ENCODE measurements at places on chromosomes 5 and 9. TPM values are rescaled to one million over a fixed set of nuclear protein-coding genes. Genes with fewer than 3 reads are reported as not detected.

DNA sequence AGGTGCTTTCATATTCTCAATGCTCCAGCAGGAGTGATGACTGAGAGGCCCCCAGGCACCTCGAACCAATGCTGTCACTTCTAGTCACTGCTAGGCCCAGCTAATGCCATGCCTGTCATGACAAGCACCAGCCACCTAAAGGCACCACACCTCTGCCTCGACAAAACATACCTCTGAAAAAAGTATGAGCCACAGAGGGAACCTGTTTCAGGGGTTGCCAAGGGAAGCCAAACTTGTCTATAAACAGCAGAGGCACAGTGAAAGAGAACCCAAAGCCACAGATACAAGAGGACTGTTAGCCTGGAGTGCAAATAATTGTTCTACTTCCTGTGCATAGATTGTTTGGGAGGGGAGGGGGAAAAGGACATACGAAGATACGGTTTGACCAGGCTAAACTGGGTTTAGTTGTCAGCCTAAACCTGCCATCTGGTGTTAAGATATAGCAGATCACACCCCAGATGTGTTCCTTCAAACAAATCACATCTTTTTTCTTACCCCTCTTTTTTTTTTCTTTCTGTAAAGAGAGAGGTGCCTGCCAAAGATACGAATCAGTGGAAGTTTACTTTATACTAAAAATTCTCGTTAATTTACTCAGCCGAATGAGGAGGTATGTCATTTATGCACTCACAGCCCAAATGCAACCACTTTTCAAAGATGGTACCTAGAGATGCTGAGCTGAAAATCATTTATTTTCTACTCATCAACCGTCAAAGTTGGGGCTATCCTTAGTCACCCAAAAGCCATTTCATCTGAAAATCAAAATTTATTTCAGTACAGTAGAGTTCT, 45.7 kb downstream of the BNC2 start:
- no peaks in the 10 kb centered on the region for H3K4me1 ChIP-seq
- H3K27ac ChIP-seq, result no peak overlapping the region
- H3K36me3 ChIP-seq, result no peaks in the 10 kb centered on the region
- no peak for DNase-seq
- no peaks in the 10 kb centered on the region for H3K27me3 ChIP-seq

DNA sequence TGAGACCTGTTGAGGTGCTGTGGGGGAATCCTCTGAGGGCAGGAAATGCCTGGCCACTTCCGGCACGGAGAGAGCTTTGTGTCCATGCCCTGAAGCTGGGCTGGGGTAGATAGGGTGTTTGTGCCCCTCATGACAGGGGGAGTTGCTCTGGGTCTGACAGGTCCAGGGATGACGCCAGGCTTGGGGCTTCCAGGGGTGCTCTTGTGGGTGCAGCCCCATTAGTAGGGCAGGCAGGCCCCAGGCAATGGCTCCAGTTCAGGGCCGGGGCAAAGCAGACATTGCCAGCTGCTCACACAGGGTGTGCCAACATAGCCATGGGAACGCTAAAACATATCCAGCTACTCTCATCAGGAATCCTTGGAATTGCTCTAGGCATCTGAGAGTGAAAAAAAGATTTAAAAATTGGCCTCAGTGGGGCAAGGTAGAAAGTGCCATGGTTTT, 21.1 kb downstream of the PITX1 start:
- no peak overlapping the region for H3K4me3 ChIP-seq
- no peak overlapping the region for H3K27ac ChIP-seq
- peaks cover 12% of the 10 kb centered on the region for H3K27me3 ChIP-seq
- H3K36me3 ChIP-seq, result no peaks in the 10 kb centered on the region
- no peak for DNase-seq
- H3K4me1 ChIP-seq, result no peaks in the 10 kb centered on the region

- no peaks in the 10 kb centered on the region for H3K4me1 ChIP-seq
- DNase-seq, result no peak
- no peak overlapping the region for H3K4me3 ChIP-seq
- H3K27ac ChIP-seq, result no peak overlapping the region
These were observed 666.9 kb upstream of the KLF4 start for GRCh38 chr9:108156270-108156998.

DNA sequence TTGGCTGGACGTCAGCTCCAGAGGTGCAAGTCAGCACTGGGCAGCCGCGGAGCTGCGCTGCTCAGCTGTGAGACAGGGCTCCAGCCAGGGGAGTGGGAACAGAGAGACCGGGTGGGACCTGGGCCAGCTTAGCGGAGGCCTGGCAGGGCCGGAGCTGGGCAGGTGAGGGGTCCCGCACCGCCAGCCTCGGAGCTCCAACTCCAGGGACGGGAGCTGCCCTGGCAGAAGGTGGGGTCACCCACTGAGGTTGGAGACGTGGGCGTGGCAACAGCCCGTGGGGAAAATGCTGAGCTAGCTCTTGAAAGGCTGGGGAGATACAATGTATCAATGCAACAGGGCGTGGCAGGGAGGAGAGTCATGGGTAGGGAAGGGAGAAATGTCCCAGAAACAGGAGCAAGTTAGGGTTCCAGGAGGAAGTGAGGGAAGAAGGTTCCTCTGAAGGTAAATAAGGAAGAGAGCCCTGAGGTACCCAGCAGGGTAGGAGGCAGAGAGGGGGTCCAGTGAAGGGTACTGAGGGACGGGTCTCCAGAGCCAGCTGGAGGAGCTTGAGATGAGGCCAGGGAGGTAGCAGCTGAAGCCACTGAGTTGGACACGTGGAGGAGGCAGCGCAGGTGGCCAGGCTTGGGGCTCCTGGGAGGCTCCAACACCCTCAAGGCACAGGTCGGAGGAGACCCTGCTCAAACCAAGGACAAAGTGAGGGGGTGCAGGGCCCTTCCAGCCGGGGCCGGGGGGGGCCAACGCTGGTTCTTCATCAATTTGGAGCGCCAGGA, 736 bp upstream of the NKD2 start:
- H3K4me3 ChIP-seq, result no peak overlapping the region
- H3K27ac ChIP-seq, result no peak overlapping the region
- H3K4me1 ChIP-seq, result peaks cover 40% of the 10 kb centered on the region
- peaks cover 6% of the 10 kb centered on the region for H3K27me3 ChIP-seq

DNA sequence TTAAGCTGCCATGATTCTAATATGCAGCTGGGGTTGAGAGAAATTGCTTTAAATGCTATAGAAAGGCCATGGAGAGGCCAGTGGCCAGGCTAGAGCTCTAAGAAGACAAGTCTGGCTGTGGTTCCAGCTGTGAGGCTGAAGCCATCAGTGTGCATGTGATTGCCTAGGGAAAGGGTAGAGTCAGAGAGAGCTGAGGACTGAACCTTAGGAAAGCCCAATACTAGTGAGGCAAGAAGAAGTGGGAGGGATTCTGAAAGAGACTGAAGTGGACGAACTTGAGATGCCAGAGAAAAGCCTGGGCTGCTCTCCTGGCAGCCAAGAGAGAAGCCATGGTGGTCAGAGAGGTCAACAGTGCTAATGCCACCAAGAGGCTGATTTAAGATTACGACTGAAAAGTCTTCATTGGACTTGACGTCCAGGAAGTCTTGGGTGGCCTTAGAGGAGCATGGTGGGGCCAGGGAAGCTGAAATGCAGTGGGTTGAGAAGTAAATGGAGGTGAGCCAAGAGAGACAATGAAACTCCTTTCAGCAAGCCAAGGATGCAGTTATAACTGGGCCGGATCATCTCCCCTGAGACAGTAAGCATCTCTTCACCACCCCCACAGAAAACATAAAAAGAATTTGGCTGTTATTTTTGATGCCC, 133.2 kb downstream of the TMEM174 start:
- no peak overlapping the region for H3K4me3 ChIP-seq
- H3K27ac ChIP-seq, result no peak overlapping the region
- no peaks in the 10 kb centered on the region for H3K36me3 ChIP-seq

DNA sequence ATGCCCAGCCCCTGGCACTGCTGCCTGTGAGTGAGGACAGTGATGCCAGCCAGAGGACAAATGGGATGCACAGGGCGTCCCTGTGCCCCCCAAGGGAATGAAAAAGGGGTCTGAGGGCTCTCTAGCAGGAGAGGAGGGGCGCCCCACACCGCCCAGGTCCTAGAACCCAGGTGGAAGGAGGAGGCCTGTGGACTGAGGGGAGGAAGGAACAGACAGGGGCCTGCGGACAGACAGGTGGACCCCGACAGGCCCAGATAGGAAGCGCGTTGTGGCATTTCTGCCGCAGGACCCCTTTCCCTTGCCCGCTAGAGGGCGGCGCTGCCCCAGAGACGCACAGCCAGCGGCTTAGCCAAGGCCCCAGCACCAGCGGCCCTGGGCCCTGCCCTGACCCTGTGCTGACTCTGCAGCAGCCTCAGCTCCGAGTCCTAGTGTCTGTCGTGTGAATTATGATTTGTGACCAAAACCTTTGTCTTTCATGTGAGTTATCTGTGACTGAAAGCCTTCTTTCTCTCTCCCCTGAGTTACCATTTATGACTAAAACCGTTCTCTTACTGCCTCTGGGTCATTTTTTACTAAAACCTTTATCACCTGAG, 30.7 kb downstream of the TRIP13 start:
- peaks cover 10% of the 10 kb centered on the region for H3K4me1 ChIP-seq
- no peak overlapping the region for H3K4me3 ChIP-seq
- peaks cover 2% of the 10 kb centered on the region for H3K27me3 ChIP-seq
- no peaks in the 10 kb centered on the region for H3K36me3 ChIP-seq

DNA sequence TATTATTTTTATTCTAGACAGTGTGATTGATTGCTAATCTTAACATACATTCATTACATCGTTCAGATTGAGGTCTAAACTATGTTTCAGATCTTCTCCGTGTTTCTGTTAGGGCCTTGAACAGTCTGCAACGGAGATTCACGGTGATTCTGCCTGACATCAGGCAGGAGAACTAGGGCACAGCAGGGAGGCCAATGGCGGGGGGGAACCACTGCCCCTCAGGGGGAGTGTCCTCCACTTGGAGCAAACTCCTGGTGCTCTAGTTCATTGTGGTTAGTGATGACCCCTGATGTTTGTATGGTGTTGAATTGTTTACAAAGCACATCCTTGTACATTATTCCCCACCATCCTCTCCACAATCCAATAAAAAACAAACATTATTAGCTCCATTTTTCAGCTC, 173.5 kb downstream of the ZNF608 start:
- no peaks in the 10 kb centered on the region for H3K4me1 ChIP-seq
- no peaks in the 10 kb centered on the region for H3K27me3 ChIP-seq
- no peak overlapping the region for H3K27ac ChIP-seq
- H3K36me3 ChIP-seq, result no peaks in the 10 kb centered on the region

DNA sequence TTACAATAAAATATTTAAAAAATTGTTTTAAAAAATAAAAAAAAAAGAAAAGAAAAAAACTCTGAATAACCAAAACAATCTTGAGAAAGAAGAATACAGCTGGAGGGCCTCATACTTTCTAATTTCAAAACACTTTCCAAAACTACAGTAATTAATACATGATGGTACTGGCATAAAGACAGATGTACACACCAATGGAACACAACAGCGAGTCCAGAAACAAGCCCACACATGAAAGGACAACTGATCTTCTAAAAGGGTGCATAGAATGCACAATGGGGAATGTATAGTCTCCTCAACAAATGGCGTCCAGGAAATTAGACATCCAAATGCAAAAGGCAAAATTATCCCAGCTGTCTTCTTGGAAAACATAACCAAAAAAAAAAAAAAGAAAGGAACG, 99.6 kb downstream of the LURAP1L start:
- no peaks in the 10 kb centered on the region for H3K4me1 ChIP-seq
- H3K4me3 ChIP-seq, result no peak overlapping the region

Gene TAF1L
- not detected for total RNA-seq

- no peak overlapping the region for H3K27ac ChIP-seq
- no peaks in the 10 kb centered on the region for H3K4me1 ChIP-seq
- no peak for DNase-seq
- no peak overlapping the region for H3K4me3 ChIP-seq
These were observed 335.8 kb upstream of the ACTBL2 start for GRCh38 chr5:57818397-57818796.

GRCh38 chr9:109981091-109981490, 201.1 kb downstream of the PALM2AKAP2 start:
- H3K27ac ChIP-seq, result no peak overlapping the region
- H3K4me1 ChIP-seq, result no peaks in the 10 kb centered on the region
- H3K4me3 ChIP-seq, result no peak overlapping the region
- no peak for DNase-seq

DNA sequence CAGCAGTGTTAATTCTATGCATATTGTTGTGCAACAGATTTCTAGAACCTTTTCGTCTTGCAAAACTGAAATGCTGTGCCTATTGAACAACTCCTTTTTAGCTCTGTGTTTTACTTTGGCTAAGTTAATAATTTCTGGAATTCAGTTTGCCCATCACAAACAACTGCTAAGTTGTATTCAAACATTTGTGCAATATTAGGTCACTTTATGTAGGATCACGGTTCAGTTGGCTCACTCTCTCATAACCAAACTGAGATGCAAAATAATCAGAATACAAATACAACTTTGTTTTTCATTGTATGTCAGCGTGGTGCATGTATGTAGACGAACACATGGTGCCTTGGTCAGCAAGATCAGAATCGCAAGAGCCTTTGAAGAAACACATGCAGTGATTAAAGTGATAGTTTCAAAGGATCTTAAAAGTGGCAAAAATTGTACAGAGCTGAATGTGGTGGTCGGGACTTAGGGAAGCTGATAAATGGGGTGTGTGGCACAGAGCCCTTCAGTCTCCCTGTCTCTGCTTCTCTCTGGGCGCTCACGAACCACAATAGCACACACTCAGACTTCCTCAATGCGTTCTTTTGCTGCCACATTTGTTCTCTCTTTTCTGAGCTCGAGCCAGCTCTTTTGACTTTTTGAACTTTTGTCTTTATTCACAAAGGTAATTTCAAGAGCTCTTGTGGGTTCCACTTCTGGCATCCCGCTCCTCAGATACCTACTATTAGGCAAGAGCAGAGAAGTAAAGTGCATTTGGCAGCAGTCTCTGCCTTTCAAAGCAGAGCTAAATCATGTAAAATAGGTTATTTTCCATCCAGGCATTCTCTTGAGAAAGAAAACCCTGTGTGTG, 112.4 kb upstream of the CTSL start:
- no peak overlapping the region for H3K27ac ChIP-seq
- H3K4me1 ChIP-seq, result no peaks in the 10 kb centered on the region
- H3K27me3 ChIP-seq, result no peaks in the 10 kb centered on the region
- H3K4me3 ChIP-seq, result no peak overlapping the region

DNA sequence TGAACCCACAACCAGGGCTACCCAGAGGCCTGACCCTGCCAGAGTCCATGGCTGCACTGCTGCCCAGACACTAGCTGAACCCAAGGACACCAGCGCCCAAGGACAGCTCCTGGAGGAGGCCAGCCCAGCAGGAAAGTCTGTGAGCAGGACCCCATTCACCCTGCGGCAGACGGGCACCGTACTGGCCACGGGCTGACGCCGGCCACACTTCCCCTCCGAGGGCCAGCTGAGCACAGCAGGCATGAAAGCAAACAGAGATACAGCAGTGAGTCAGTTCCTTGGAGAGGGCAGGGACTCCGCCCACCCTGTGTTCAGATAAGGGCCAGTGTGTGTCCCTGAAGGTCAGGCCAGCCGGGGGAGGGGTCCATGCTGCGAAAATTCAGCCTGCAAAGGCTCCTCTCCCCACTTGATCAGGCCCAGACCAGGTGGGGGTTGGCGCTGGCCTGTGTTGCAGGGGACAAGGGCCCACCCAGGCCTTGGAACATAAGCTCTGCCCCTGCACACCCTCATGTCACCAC, 3.2 kb downstream of the RNF208 start:
- H3K4me1 ChIP-seq, result peaks cover 2% of the 10 kb centered on the region
- H3K4me3 ChIP-seq, result no peak overlapping the region
- DNase-seq, result no peak
- no peaks in the 10 kb centered on the region for H3K36me3 ChIP-seq
- H3K27ac ChIP-seq, result no peak overlapping the region

- peaks cover 44% of the 10 kb centered on the region for H3K4me1 ChIP-seq
- H3K27me3 ChIP-seq, result peaks cover 2% of the 10 kb centered on the region
- H3K4me3 ChIP-seq, result no peak overlapping the region
- no peak overlapping the region for H3K27ac ChIP-seq
- no peak for DNase-seq
- H3K36me3 ChIP-seq, result no peaks in the 10 kb centered on the region
These were observed 42.3 kb upstream of the VDAC1 start for GRCh38 chr5:134046801-134047686.
